T-helper 17 cell (primary cell): ENCODE measurements at places on chromosomes 2 and 18. TPM values are rescaled to one million over a fixed set of nuclear protein-coding genes. Genes with fewer than 3 reads are reported as not detected.

The CROCC2 gene
- not detected for total RNA-seq

GRCh38 chr2:111657351-111657975 is 226.5 kb downstream of the ANAPC1 start:
- no peak overlapping the region for H3K27ac ChIP-seq
- H3K36me3 ChIP-seq: peaks cover 3% of the 10 kb centered on the region
- DNase-seq: no peak
- H3K4me3 ChIP-seq: no peak overlapping the region
- no peaks in the 10 kb centered on the region for H3K27me3 ChIP-seq
- H3K4me1 ChIP-seq: no peaks in the 10 kb centered on the region

The HOXD1 gene
- total RNA-seq: not detected

GRCh38 chr2:221169724-221170123 is 402.4 kb downstream of the EPHA4 start:
- no peak overlapping the region for H3K4me3 ChIP-seq
- H3K4me1 ChIP-seq: no peaks in the 10 kb centered on the region
- H3K27me3 ChIP-seq: no peaks in the 10 kb centered on the region
- no peaks in the 10 kb centered on the region for H3K36me3 ChIP-seq
- no peak overlapping the region for H3K27ac ChIP-seq

DNA sequence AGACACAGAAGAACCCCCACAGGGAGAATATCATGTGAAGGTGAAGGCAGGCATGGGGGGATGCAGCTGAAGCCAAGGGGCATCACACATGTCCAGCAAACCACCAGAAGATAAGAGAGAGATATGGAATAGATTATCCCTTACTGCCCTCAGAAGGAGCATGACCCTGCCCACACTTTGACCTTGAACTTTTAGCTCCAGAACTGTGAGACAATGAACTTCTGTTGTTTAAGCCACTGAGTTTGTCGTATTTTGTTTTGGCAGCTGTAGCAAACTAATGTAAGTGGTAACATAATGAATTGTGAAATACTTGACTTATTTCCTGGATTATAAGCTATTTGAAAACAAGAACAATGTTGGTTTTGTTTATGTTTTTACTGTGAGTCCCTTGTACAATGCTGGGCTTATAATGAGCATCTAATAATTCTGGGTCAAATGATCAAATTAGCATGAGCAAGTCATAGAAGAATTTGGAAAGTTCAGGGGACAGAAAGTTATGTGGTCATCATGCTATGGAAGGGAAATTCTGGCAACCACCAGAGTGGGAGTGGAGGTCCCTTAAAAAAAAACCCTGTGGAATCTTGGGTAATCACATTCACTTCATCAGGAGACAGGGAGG is 541.0 kb upstream of the KLHL29 start:
- H3K4me3 ChIP-seq: no peak overlapping the region
- no peak overlapping the region for H3K27ac ChIP-seq
- no peaks in the 10 kb centered on the region for H3K36me3 ChIP-seq
- no peak for DNase-seq

- no peaks in the 10 kb centered on the region for H3K27me3 ChIP-seq
- H3K4me1 ChIP-seq: peaks cover 27% of the 10 kb centered on the region
- DNase-seq: no peak
- no peak overlapping the region for H3K27ac ChIP-seq
These were observed 22.6 kb downstream of the MTX2 start for GRCh38 chr2:176291809-176292283.

The REG3A gene
- not detected for total RNA-seq

- H3K4me1 ChIP-seq: no peaks in the 10 kb centered on the region
- no peak overlapping the region for H3K27ac ChIP-seq
- no peak for DNase-seq
- H3K27me3 ChIP-seq: peaks cover 24% of the 10 kb centered on the region
- H3K36me3 ChIP-seq: no peaks in the 10 kb centered on the region
These were observed 251.8 kb upstream of the SMIM21 start for GRCh38 chr18:75679331-75679730.

The RAMP1 gene
- 1.6 TPM for total RNA-seq

The LYG2 gene
- not detected for total RNA-seq
